Stimulated activated CD4-positive, alpha-beta T cell treated with anti-CD3 and anti-CD28 coated beads, Interleukin-4, amount 100 ng/mL, for 48 hours (primary cell): ENCODE measurements at places on chromosomes 4 and X.

- DNase-seq = no peak
Measured at GRCh38 chrX:71225676-71226075, 2.7 kb downstream of the GJB1 start.

- no peak for DNase-seq
Measured at GRCh38 chr4:87574996-87575395, 33.3 kb upstream of the DSPP start.

DNA sequence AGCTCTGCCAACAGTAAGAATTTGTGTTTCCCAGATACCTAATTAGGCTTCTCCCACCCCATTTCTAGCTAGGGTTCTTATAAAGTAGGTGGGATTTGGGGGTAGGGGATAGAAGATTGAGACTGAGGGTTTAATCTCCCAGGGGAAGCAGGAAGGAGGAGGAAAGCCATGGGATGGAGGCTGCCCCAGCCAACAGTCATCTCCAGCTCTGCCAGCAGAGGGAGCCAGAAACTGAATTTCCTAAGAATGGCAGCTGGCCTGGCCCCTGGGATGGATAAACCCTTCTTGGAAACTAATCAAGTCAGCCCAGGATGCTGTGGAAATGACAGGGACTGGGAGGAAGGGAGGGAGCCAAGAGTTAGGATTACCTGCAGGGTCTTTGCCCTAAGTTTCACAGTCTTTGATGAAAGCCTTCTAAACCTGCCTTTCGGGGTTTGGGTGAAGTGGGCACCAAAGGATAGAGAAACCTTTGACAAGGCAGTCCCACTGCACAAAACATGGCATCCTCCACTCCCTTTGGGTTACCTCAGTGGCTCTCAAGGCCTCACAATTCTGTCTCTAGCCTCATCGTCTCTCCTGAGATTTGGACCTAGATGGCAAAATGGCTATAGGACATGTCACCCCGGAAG is 6.7 kb upstream of the ERCC6L start:
- peak; percentile 27 for DNase-seq

DNA sequence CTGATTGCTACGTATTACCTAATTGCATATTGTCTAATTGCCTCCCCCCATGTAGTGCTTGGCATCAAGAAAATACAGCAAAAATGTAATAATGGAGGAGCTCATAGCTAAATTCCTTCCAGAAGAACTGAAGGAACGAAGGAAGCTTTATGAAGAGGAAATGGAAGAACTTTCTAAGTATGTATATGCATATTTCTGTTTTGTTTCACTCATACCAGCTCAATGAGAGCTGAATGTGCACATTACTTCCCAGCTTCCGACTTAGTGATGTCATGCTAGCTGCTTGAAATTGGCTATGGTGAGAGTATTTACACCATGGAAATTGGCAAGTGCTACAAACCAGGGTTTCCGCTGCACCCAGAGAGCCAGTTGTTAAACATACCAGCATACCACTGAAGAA is 34.7 kb downstream of the LONRF3 start:
- DNase-seq = no peak

GRCh38 chr4:129323658-129324057 is 227.7 kb downstream of the C4orf33 start:
- no peak for DNase-seq

GRCh38 chrX:4550018-4550417 is 836.6 kb upstream of the PRKX start:
- no peak for DNase-seq

DNA sequence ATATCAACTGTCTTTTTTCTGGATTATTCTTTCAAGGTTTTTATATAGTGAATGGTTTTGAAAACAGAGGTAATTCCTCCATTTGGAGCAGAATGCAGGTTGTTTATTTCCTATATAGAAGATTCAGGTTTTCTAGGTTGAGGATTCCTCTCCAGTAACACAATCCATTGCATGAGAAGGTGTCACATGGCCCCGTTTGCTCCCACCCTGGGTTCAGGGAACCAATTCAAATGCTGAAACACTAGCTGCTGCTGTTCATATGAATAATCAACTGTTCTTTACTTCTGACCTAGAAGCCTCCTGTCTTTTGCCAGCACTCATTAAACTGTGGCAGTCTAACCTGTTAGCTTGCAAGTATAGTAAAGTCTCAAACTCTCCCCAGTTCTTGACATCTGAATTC is 1316.9 kb upstream of the TENM3 start:
- DNase-seq = no peak

DNA sequence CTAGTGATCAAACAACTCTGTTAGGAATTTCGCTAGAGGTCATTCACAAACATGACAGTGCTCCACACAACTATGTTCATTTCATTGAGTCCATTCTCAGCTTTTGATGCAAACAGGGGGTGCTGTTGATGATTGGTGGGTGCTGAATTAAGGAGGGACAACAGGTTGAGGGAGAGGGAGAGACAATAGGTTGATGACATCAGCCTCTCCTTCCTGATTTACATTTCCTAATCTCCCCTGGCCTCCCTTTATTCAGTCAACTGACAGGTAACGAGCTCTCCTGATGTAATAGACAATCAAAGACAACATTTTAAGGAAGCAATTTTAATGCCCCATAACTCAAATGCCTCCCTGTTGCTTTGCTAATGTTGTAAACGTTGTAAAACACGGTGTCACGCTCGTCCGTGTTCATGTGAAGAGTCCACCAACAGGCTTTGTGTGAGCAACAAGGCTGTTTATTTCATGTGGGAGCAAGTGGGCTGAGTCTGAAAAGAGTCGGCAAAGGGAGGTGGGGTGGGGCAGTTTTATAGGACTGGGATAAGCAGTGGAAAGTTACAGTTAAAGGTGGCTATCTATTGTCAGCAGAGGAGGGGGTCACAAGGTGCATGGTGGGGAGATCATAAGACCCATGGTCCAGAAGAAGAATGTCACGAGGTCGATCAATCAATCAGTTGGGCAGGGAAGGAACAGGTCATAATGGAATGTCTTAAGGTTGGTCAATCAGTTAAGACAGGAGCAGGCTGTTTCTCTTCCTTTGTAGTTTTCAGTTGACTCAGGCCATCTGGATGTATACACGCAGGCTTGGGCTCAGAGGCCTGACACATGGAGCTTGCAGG is 4.8 kb upstream of the GAR1 start:
- no peak for DNase-seq

DNA sequence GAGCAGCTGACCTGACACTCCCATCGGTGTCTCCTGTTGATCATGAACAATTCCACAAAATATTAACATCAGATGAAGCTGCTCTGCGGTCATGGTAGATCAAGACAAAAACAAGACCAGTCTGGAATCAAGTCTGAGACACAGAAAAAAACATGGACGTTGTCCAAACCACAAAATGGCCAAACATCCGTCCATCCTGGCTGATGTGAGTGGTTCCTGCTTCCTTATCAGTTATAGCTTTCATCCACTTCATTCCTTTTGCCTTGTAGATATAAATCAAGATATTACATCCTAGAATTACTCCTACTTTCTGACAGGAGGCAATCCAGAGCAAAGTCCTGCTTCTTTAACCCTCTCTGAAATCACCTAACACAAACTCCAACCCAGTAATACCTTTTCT is 28.8 kb upstream of the PCSK1N start:
- no peak for DNase-seq

GRCh38 chr4:151727365-151727764 is 33.4 kb downstream of the GATB start:
- DNase-seq = no peak

- DNase-seq = no peak
Measured at GRCh38 chrX:110120025-110120424, 117.1 kb downstream of the TMEM164 start.

DNA sequence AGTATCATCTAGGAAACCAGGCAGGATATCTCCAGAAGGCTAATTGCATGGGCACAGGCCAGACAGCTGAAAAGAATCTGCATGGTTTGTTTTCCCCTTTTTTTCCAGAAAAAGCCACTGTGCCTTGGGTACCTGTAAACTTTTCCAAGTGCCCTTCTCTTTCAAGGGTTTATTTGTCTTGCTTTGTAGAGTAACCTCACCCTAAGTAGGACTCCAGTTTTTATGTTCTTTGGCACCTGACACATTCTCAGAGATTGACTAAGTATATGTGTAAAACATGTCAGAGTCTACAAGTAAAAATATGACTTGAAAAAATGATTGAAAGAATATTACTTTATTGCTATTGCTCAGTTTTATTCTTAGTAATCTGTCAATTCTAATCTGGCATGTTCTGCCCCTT is 70.7 kb upstream of the TEX13C start:
- no peak for DNase-seq

DNA sequence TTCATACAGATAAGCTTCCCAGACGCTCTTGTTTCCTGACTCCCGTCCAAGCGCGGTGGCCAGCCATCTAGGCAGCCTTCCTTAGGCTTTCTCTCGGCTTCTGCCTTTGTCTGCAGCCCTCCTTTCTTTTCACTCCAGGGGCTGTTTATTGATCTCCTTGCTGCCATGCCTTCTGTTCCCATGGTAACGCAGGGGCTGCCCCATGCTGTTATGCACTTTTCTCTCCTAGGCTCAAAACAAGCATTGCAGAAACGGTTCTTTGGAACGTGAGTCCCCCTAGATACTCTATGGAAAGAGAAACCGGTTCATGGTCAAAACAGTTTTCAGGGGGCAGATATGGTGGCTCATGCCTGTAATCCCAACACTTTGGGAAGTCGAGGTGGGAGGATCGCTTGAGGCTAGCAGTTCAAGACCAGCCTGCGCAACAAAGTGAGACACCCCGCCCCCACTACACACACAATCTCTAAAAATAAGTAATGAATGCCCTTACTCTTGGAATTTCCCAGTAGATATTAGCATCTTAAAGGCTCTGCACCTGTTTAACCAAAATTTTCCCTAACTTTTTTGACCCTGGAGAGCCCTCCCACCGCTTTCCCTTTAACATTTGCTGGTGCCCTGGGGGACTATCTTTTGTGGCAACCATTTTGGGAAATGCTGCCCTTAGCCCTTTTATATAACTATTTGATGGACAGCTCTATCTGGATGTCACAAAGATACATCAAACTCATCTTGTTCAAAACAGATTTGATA is 53.9 kb upstream of the ZNF157 start:
- no peak for DNase-seq

GRCh38 chr4:46432923-46433322 is 43.0 kb upstream of the GABRA2 start:
- DNase-seq = no peak

- no peak for DNase-seq
Measured at GRCh38 chrX:40526412-40526811, 54.4 kb upstream of the ATP6AP2 start.

GRCh38 chrX:17814059-17814458 is 47.0 kb downstream of the RAI2 start:
- no peak for DNase-seq

- no peak for DNase-seq
Measured at GRCh38 chr4:3188118-3188517, 60.8 kb upstream of the MSANTD1 start.

GRCh38 chr4:110154582-110154981 is 43.8 kb downstream of the ELOVL6 start:
- DNase-seq = no peak

DNA sequence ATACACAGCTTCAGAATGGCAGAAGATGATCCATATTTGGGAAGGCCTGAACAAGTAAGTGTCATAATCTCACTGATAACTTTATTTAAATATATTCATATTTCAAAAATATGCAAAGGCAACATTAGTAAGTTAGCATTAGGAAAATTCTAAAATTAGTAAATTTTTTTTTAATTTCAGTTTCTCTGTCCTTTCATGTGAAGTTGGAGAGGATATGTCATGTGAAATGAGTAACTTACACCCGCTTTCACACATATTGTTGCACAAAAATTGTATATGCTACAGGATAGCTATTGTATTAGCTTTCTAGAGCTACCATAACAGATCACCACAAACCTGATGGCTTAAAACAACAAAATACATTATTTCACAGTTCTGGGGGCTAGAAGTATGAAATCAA is 24.3 kb downstream of the NFKB1 start:
- no peak for DNase-seq

GRCh38 chr4:143356493-143356892 is 19.8 kb downstream of the GAB1 start:
- no peak for DNase-seq

- no peak for DNase-seq
Measured at GRCh38 chr4:4578981-4579380, 37.1 kb upstream of the STX18 start.

DNA sequence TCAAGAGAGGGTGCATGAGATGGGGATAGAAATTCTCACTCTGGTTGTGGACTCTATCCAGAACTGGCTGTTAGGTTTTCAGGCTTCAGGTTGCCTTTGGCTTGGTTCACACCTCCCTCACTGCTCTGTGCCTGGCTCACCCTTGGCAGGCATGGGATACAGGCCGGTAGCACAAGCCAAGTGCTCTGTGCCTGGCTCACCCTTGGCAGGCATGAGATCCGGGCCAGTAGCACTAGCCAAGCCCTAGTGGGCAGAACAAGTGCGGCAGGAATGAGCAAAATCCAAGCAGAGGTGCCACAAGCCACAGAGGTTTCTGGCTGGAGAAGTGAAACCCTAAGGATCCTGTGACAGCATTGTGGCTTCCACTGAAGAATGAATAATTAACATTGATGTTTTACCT is 1642.3 kb downstream of the C4orf33 start:
- DNase-seq = no peak

GRCh38 chrX:4572691-4573090 is 859.2 kb upstream of the PRKX start:
- DNase-seq = no peak

GRCh38 chrX:131841496-131842437 is 181.3 kb upstream of the STK26 start:
- DNase-seq = no peak

DNA sequence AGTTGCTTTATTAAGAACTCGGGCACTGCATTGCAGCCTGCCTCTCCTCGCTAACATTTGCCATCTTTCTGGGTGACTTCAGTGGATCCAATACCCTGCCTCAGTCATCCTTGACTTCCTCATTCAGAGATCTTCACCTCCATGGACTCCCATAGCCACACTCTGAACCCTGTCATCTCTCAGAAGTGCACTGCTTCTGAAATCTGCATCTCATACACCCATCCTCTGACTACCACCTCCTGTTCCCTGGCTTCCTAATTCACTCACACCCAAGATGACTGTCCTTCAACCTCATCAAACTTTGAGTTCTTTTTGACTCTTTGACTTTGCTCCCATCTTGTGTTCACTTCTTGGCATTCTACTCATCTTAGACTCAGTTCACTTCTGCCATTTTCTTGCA is 25.3 kb upstream of the CYBB start:
- no peak for DNase-seq

DNA sequence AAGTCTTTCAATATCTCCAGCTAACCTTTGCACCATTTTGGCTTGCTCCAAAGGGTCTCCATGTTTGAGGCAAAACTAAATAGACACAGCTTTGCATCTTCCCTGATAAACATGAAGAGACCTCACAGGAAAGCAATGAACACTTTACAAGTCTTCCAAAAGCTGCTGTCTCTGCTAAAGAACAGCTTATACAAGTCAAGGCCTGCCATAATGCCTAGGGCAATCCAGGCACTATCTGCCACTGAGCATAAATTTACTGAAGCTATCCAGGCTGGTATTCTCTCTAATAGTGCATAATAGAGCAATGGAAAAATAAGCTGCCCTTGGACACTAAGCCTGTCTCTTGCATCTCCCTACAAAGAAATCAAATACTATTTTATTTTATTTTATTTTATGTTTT is 60.1 kb upstream of the S100G start:
- no peak for DNase-seq

- no peak for DNase-seq
Measured at GRCh38 chr4:88744609-88745008, 47.0 kb upstream of the NAP1L5 start.
